Fibroblast of upper back skin (primary cell): ENCODE measurements at places on chromosomes 7 and 10.

GRCh38 chr10:103772096-103772845, 83.1 kb downstream of the SH3PXD2A start:
- DNase-seq, result peak; percentile 92

GRCh38 chr10:69874449-69874848, 72.7 kb downstream of the COL13A1 start:
- DNase-seq, result peak; percentile 68

DNA sequence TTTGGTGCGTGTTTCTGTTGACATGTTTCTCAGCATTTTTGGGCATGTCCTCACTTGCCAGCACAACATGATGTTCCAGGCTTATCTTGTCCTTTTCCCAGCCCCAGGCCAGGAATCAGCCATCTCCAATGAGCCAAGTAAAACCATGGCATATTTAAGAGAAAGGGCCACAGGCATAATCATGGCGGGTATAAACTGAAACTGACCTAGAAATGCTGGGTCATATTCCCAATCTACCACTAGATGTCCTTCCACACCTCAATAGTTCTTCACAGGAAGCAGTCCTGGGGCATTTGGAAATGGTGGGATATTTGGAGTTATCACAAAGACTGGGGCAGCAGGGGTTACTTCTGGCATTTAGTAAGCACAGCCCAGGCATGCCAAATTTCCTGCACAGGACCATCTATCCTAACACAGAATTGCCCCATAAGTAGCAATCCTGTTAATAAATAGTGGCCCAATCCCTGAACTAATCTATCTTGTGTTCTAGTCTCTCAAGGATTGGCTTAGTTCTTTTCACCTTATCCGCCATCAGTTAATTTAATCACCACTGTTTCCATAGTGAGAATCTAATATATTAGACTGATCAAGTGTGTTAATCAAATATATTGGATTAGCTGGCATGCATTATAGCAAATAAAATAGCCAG, 101.6 kb downstream of the NPSR1 start:
- DNase-seq, result peak; percentile 53

DNA sequence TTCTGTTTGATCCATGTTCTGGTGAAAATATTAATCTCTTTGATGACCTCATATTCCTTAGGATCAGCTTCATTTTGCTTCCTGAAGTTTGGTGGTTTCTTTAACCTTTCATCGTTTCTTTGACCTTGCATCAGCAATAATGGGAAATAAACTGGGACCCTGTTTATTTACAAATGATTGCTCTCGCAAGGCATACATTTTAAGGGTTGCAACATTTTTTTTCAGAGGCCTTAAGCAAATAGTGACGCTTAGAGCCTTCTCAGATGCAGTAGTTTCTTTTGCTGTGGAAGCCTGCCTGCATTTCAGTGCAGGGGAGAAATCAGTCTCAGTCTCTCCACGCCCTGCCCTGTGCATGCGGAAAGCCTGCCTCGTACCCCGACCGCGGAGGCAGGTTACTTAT, 139.1 kb upstream of the NPS start:
- DNase-seq, result no peak

- DNase-seq, result no peak
These were observed 22.8 kb downstream of the MAD1L1 start for GRCh38 chr7:2209961-2210323.

DNA sequence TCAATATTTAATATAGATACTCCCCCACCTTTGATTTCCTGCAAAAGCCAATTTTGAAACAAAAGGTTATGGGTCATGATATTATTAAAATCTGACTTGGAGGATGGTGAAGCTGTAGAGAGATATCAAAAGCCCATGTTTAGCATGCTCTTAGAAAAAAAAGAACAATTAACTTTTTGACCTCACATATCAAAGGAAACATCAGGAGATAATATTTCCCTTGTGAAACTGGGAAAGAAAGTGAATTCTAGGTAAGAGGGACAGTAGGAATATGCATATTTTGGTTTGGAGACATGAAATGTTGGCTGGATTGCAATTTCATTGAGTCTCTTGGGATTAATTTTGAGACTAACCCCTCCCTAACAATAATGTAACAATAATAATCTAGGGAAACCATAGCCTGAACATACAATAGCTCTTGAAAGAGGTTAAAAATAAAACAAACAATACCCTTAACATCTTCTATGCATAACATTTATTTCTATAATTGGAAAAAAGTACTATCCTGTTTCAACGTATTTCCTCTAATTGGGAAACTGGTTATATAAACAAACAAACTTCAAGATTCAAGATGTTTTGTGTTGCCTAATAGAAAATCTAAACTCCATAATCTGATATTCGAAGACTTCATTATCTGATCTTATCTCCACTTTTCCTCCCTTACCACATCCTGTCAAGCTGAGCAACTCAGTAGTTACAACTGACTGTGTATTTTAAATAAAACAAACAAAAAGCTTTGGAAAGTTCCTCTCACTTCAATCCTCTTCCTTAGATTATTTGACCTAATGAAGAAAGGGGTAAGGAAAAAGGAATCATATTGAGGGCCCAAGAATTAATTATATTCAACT, 14.8 kb downstream of the TMEM26 start:
- DNase-seq, result peak; percentile 23

DNA sequence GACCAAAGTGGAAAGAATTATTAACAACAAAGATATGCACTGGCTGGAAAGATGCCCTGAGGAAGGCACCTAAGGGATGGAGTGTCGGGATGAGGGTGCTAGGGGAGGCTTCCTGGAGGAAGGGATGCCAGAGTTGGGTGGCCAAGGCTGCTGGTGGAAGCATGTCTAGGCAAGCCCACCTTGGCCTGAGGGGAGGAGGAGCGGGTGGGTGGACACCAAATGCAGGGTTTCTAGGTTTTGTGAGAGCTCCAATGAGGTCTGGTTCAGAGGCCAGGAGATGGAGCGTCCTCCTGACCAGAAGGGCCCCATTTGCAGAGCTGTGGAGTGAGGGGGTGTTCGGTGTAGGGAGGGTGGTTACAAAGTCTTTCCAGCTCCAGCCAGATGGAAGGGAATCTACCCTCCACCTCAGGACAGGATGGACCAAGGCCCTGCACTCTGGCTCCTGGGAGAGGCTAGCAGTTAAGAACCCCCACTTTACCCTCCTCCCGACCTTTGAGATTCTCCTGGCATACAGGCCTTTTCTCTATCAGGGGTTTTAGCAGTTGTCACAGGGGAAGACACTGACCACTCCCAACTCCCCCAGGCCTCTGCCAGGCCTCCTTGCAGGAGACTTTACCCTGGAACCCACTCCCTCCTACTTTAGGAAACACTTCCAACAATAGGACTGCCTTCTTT, 3.0 kb upstream of the DDIT4 start:
- DNase-seq, result no peak

- peak; percentile 93 for DNase-seq
These were observed 33.6 kb upstream of the AGR3 start for GRCh38 chr7:16915405-16915804.

GRCh38 chr7:47719675-47720074, 137.8 kb upstream of the TNS3 start:
- no peak for DNase-seq

DNA sequence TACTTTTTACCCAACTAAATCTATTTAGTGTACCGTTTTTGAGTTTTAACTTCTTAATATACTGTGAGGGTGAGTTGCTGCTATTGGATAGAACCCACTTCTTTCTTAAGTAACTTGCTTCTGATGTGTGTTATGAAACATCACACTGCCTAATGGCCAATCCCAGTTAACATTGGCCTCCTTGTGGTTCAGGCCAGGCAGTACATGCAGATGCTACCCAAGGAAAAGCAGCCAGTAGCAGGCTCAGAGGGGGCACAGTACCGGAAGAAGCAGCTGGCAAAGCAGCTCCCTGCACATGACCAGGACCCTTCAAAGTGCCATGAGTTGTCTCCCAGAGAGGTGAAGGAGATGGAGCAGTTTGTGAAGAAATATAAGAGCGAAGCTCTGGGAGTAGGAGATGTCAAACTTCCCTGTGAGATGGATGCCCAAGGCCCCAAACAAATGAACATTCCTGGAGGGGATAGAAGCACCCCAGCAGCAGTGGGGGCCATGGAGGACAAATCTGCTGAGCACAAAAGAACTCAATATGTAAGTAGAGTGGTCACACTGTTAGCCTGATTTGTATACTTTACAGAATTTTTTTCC, 39.7 kb downstream of the TES start:
- peak; percentile 46 for DNase-seq

DNA sequence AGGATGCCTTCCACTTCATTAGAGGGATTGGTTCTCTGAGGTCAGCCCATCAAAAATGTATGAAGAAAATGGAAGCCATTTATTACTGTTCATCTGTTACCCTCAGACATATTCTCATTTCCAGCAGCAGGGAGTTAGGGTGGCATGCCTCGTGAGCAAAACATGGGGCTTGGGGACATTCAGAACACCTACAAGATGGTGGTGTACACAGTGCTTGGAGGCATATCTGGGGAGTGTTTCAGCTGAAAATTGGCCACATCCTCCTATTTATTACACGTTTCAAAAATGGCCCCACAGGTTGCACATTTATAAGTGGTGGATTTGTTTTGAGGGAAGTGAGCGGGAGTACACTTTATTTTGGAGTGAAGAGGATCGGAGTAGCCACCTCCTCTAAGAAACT, 93.4 kb downstream of the SPAG6 start:
- DNase-seq, result no peak

DNA sequence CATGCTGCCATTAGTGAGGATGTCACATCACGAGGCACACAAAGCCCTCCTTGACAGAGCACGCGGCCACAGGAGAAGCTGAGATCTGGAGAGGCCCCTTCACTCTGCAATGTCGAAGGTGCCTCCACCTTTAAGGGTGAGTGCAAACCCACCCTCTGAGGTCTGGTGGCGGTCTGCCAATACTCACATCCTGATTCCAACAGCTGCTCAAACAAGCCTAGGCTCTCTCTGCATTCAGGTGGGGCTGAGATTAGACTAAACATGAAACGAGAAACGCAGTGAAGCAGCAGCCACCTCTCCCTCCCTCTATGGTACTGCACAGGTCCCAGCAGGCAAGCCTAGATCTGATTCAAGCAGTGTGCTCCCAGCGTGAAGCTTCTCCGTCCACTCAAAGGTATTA, 151.8 kb downstream of the TCERG1L start:
- DNase-seq, result no peak

- peak; percentile 71 for DNase-seq
These were observed 3.4 kb downstream of the IGFBP3 start for GRCh38 chr7:45917658-45918057.

- DNase-seq, result no peak
These were observed 13.9 kb downstream of the CREB3L2 start for GRCh38 chr7:137987968-137988367.

DNA sequence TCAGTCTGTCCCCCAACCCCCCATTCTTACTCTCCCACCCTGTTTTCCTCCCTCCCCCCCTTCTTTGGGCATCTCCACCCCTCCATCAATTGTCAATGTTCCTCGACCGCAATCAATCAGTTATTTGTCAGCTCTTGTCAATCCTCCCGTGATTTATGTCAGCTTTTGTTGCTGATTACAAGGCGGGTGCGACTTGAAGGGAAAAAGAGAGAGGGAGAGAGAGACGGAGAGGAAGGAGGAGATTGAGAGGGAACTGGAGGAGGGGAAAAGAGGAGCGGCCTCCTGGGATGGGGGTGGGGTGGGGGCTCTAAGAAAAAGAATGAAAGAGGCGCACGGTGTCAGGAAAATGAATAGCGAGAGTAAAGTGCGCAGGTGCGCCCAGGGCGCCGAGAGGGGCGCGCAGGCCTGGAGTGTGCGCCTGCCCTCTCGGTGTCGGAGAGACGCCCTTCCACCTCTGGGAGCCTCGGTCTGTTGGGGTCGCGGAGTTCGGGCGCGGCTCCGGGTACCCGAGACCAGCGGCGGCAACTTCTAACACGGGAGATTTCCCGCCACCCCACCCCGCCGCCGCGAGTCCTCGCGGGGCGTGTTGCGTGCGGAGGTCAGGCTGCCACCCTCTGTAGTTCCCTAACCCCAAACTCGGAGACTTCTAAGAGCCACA, 1.1 kb upstream of the ZNF503 start:
- no peak for DNase-seq

DNA sequence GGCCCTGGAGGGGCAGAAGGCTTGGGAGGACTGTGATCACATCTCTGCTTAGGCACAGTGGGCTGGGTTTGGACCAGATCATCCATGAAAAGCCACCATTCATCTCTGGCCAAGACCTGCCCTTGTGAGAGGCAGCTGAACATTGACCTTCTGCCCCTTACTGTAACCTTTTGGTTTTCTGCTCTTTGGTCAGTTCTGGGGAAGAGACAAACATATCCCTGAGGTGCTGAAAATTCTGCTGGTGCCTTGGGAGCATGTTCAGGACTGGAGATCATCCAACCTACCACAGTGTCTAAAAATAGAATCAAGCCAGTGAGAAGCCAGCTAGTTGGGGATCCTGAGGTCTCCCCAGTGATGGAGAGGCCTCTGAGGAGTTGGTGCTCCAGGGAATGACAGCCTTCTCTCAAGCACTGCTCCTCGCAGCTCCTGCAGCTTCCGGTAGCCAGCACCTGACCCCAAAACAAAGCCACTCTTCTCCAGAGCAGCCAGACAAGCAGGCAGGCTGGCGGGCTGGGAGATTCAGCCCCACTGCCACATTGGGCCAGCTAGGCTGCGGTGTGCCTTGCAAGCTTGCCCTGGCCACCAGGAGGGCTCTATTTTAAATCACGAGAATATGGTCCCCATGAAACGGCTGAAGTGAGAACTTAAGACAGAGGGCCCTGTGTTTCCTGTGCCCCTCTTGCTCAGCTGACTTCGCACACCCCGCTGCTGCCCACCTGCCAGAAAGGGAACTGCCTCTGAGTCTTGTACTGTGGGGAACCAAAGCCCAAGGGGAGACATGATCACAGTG, 37.8 kb upstream of the UBE2H start:
- peak; percentile 30 for DNase-seq

DNA sequence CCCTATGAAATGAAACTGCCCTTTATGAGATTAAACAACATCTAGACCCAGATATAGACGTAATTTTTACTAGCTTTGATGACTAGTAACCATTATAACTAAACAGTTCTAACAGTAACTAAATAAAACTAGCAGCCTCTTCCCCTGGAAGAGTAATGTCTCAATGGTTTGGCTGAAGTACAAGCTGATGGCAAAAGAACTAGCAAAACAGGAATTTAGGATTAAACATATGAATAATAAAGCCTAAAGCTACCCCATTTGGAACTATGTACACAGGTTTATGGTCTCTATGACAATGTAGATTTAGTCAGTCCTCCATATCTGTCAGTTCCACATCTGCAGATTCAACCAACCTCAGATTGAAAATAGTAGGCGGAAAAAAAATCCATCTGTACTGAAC, 6.4 kb downstream of the DPY19L1 start:
- no peak for DNase-seq

DNA sequence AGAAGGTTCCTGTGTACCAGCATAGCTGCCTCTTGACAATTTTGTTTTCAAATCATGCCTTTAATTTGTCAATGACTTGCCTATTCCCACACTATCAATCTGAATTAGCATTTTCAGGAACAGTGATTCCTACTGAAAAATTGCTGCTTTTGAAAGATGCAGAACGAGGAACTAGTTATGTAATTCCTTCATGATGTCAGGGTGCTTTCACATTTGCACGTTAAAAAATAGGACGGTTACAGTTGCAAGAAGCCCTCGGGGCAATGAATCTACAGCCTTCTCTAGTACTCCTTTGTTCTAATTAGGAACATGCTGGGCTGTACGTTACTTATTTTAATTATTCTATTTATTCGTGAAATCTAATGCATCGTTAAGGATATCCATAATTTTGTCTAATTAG, 253.9 kb downstream of the OTUD1 start:
- DNase-seq, result no peak
